ENCODE measurements at places on chromosomes 16 and 17.

GRCh38 chr17:49523706-49524472 lies 28.8 kb downstream of the NGFR start:
- H3K27me3 ChIP-seq = no peaks in the 10 kb centered on the region
- peak; percentile 67 for DNase-seq
- peaks cover 9% of the 10 kb centered on the region for H3K4me1 ChIP-seq
- no peak overlapping the region for H3K27ac ChIP-seq
- no peak overlapping the region for H3K4me3 ChIP-seq

DNA sequence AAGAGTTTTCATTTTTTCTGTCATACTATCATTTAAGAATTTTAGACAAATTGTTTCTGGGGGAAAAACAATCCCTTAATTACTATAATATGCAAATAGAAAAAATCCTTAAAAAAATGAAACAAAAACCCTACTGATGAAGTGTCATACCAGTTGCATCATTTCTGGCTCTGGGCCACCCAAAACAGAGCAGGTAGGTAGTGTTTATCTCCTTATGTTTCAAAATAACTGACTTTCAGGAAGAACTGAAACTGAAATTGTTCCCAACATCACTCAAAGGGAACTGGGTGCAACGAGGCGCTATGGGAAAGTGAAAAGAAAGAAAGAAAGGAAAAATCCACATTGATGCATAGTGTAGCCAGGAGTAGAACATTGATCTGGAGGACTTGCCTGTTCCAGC lies 653.1 kb upstream of the SOX9 start:
- no peak overlapping the region for H3K27ac ChIP-seq
- no peak overlapping the region for H3K4me3 ChIP-seq
- no peaks in the 10 kb centered on the region for H3K4me1 ChIP-seq
- no peak for DNase-seq
- H3K36me3 ChIP-seq = no peaks in the 10 kb centered on the region

DNA sequence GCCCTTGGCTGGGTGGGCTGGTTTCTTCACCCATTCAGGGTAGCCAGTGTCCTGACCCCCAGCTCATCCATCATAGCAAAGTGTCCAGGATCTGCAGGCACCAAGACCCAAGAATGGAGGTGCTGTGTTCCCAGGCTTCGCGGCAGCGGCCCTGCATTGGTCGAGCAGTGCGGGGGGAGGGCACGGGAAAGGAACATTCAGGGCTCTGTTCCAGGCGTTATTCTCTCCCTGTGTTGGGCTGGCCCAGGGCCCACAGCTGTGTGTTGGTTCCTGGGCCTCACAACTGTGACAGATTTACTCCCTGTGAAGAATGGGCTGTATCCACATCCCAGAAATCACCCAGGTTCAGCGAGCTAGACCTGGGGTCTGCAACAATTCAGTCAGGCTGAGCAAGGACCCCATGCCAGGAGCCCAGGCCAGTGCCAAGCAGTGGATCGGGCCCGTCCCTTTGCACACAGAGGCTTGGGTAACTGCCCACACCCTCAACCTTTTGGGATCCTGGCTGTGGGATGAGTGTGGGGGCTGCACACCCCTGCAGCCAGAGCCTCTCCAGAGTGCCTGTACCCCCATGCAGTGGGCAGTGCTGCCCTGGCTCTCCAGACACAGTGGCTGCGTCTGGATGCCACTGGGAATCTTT lies 10.0 kb downstream of the GPT2 start:
- H3K4me3 ChIP-seq = no peak overlapping the region
- H3K4me1 ChIP-seq = peaks cover 12% of the 10 kb centered on the region
- H3K36me3 ChIP-seq = peaks cover 10% of the 10 kb centered on the region
- H3K27ac ChIP-seq = no peak overlapping the region
- no peaks in the 10 kb centered on the region for H3K27me3 ChIP-seq

- no peaks in the 10 kb centered on the region for H3K4me1 ChIP-seq
- no peaks in the 10 kb centered on the region for H3K27me3 ChIP-seq
- no peak for DNase-seq
- H3K36me3 ChIP-seq = no peaks in the 10 kb centered on the region
- H3K4me3 ChIP-seq = no peak overlapping the region
These were observed 293.2 kb downstream of the WWOX start for GRCh38 chr16:78392585-78393195.

DNA sequence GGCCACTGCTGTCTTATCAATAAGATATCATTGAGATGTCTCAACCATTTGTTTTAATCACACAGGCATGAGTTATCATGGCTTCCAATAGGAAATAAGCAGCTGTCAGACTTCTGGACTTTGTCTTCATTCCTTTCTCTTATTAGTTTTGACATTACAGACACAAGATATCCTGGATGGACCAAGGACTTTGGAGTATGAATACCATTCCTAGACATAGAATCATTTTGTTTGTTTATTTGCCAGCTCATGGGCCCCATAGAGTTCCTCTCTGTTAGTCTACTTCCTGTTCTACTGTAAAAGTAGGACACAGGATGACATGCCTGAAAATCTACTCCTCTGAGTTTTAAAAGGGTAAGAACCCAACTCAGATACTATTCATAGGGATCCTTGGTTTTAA lies 77.7 kb upstream of the KCNJ16 start:
- H3K4me1 ChIP-seq = no peaks in the 10 kb centered on the region
- H3K27me3 ChIP-seq = no peaks in the 10 kb centered on the region
- H3K27ac ChIP-seq = no peak overlapping the region
- no peak overlapping the region for H3K4me3 ChIP-seq

- DNase-seq = no peak
- no peaks in the 10 kb centered on the region for H3K4me1 ChIP-seq
- no peaks in the 10 kb centered on the region for H3K36me3 ChIP-seq
These were observed 67.7 kb downstream of the WSCD1 start for GRCh38 chr17:6137716-6138502.

- no peaks in the 10 kb centered on the region for H3K27me3 ChIP-seq
- no peaks in the 10 kb centered on the region for H3K4me1 ChIP-seq
- H3K27ac ChIP-seq = no peak overlapping the region
- no peaks in the 10 kb centered on the region for H3K36me3 ChIP-seq
- no peak for DNase-seq
- H3K4me3 ChIP-seq = no peak overlapping the region
These were observed 109.0 kb downstream of the SYCE1L start for GRCh38 chr16:77308163-77308561.

- H3K36me3 ChIP-seq = no peaks in the 10 kb centered on the region
- H3K4me1 ChIP-seq = peaks cover 11% of the 10 kb centered on the region
- no peaks in the 10 kb centered on the region for H3K27me3 ChIP-seq
These were observed 12.2 kb downstream of the EVPL start for GRCh38 chr17:76014925-76015261.

- no peak overlapping the region for H3K27ac ChIP-seq
- H3K36me3 ChIP-seq = no peaks in the 10 kb centered on the region
- no peak overlapping the region for H3K4me3 ChIP-seq
- DNase-seq = no peak
These were observed 24.9 kb downstream of the TOM1L2 start for GRCh38 chr17:17947309-17947708.

Data from Karpas-422 (cell line).